ENCODE measurements at places on chromosomes 1 and 21.

- DNase-seq = no peak
Observed at GRCh38 chr1:71980556-71980955, 301.8 kb downstream of the NEGR1 start.

- DNase-seq = no peak
Observed at GRCh38 chr1:53341521-53341895, 13.6 kb upstream of the LRP8 start.

- DNase-seq = no peak
Observed at GRCh38 chr21:34736116-34736874, 67.5 kb downstream of the CLIC6 start.

- DNase-seq = no peak
Observed at GRCh38 chr1:111814305-111814628, 58.6 kb downstream of the DDX20 start.

Data from NCI-H187 (cell line).